ENCODE measurements at places on chromosomes 16 and 17. TPM values are rescaled to one million over a fixed set of nuclear protein-coding genes. Genes with fewer than 3 reads are reported as not detected.

TEX19 gene
- not detected for total RNA-seq

DNA sequence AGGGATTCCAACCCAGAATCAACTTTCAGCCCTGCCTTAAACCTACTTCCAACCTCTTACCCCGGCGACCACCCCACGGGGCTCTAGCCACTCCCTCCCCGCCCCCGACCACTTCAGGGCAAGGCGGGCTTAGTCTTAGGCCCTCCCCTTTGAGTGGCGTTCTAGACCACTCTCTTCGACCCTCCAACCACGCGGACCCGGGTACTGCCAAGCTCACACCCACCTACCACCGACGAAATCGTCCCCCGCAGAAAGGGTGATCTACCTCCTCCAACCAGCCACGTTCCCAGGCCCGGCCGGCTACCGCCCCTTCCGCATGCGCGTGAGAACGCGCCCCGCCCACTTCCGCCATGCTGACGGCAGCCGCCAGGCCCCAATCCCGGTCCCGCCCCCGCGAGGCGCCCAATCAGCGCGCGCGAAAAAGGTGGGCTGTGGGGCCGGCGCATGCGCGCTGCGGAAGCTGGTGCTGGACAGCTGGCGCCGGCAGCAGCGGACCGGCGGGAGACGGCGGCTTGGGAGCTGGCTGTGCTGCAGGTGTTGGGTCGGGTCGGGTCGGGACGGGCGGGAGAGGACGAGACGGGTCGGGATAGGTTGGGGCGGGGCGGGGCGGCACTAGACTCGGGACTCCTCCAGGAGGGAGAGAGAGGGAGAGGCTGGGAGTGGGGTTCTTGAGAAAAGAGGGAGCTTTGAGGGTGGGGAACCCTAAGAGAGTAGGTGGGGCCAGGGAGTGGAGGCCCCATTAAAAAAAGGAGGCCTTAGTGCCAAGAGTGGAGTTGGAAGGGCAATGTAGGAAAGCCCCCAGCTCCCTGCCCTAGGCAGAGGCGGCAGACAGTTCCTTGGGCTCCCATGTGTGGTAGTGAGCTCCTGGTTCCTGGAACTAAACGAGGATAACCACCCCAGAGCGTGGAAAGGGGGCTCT lies at the start of gene NAT9:
Gene NAT9 (minus strand): TSS at position 302 of the 919 bp plus-strand sequence. CDS start 647 bp downstream, outside the sequence.
- DNase-seq: peak; percentile 99

DNA sequence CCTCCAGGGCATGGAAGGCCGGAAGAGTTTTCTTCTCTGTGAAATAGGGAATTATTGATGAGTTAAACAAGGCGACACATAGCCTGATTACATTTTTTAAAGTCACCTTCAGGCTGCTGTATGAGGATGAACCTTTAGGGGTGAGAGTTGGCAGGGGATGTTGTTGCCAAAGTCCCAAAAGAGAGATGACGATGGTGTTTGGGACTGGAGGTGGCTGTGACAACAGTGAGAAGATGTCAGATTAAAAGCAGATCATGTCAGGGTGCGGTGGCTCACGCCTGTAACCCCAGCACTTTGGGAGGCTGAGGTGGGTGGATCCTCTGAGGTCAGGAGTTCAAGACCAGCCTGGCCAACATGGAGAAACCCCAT lies 16.8 kb upstream of the ASGR2 start:
- no peak for DNase-seq

DNA sequence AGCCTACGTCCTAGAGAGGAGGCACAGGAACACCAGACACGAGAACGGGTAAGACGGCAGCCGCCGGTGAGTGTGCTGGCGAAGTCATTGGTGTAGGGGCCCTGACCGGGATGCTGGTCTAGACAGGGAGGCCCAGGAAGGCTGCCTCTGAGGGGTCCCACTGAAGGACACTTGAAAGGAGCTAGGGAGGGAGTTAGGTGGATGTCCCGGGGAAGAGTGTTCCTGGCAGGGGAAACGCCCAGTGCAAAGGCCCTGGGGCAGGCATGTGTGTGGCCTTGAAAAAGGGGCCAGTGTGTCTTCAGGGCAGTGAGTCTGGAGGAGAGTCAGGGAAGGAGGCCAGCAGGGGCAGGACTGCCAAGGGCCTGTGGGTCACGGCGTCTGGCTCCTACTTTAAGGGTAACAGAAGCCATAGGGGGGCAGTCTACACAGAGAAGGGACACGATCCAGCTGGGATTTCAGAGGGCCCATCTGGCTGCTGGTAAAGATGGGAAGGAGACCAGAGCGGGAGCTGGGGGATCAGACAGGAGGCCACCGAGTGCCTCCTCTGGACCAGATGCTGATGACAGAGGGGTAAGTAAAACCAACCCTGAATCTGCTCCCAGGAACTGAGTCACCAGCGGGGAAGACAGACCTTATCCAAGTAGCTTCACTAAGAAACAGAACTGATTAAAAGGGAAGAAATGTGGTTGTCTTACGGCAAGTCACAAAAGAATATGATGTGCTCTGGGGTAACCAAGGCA lies 115.9 kb downstream of the LITAF start:
- no peak for DNase-seq

- no peak for DNase-seq
Measured at GRCh38 chr17:3966720-3967363, 2.6 kb upstream of the ATP2A3 start.
